ENCODE measurements at places on chromosomes 5 and 9.

- no peak for DNase-seq
These were observed 60.2 kb downstream of the SLC22A5 start for GRCh38 chr5:132429463-132430440.

DNA sequence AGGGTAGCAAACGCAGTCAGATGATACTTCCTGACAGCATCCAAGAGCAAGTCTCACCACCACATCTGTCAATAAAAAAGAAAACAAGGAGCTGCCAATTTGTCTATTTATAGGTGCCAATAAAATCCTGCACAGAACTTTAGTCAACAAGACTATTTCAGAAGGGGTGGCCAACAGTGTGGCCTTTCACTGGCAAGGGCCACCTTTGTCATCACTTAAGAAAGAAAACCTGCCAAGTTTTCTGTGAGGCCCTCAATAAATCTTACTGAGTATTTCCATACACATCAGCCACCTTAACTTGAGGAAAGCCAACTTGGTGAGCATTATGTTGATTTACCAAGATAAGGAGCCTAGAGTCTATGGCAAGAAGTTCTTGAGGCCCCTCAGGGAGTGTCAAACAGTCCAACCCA lies 312.3 kb downstream of the ENC1 start:
- DNase-seq: no peak

DNA sequence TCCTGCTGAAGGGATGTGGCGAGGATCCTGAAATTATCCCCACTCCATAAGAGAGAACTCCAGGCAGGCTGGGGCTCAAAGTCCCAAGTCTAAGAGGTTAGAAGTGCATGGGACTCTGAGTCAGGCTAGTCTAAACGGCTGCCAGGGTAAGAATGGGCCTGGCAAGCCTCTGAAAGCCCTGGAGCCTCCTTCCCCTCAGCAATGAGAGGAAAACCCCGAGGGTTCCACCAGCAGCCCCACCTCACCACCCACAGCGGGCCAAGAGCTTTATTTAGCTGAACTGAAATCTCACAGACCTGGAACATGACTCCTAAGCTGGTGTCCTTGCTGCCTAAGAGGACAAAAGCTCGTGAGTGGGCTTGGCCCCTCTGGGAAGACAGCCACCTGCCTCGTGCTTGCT lies 135.5 kb downstream of the SEC61B start:
- DNase-seq: no peak

GRCh38 chr9:86669422-86669821 lies 277.9 kb downstream of the GAS1 start:
- peak; percentile 58 for DNase-seq

DNA sequence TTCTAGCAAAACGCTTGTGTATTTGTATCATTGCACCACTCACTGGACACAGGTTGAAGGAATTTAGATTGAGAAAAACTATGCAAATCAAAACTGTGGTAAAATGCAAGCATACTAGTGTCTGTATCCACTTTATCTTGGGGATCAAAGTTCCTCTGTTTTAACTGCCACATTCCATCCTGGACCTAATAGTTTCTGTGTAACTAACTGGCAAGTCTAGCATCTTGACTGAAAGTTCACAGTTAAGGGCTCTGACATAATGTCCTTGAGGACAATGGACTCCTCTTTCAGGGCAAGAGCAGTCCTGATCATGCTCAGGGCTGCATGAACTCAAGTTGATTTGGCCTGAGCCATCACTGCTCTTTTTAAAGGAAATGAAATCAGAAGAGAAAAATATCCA lies 30.7 kb downstream of the NFIB start:
- no peak for DNase-seq

GRCh38 chr9:91101611-91102168 lies 260.0 kb downstream of the AUH start:
- no peak for DNase-seq

DNA sequence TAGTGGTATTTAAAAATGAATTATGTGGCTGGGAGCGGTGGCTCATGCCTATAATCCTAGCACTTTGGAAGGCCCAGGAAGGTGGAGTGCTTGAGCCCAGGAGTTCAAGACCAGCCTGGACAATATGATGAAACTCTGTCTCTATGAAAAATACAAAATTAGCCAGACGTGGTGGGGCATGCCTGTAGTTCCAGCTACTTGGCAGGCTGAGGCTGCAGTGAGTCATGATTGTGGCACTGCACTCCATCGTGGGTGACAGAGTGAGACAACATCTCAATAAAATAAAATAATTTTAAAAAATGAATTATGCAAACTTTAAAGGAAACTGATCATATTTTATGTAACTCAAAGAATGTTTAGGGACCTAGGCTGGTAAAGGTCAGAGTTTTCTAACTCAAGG lies 310.8 kb upstream of the DMRT1 start:
- peak; percentile 88 for DNase-seq

DNA sequence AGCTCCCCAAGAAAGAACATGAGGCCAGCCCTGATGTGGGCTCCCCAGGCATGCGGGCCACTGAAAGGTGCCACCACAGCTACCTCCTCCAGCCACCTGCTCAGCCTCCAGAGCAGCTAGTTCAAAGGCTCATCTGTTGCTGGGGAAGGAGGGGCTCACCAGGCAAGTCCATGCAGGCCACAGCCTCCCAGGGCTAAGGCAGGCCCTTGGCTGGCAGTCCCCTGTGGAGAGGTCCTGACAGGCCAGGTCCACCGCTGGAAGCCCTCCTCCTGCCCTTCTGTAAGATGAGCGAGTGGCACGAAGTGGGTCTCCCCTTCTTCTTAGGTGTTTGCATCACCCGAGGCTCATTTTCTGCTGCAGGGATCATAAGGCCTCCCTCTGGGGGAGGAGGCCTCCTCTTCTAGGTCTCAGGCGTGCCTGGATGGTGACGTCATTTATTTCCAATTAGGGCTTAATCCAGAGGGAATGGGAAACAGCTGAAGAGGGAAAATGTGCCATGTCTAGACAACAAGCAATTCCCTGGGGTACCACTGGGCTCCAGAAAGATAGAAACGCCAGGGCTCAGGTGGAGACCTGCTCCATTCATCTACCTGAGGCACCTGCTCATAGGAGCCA lies 91.6 kb downstream of the CFAP90 start:
- DNase-seq: no peak

DNA sequence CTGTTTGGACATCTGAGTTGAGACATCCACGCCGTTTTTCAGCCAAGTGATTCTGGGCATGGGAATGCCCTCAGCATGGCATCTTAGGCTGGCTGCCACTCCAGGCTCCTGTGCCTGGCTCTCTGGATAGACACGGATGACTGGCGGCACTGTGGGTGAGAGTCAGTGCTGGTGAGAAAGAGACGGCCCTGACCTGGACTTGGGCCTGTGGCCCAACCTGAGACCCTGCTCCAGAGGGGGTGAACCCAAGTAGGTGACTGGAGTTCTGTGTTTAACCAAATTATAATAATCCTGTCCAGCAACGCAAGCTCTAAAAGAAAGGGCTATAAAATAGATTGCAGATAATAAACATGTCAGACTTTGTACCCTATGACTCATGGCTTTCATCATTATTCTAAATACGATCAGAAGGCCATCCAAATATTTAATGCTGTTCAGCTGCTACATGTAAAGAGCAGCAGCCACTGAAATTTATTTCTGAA lies 173.9 kb downstream of the HSPA4 start:
- peak; percentile 59 for DNase-seq

DNA sequence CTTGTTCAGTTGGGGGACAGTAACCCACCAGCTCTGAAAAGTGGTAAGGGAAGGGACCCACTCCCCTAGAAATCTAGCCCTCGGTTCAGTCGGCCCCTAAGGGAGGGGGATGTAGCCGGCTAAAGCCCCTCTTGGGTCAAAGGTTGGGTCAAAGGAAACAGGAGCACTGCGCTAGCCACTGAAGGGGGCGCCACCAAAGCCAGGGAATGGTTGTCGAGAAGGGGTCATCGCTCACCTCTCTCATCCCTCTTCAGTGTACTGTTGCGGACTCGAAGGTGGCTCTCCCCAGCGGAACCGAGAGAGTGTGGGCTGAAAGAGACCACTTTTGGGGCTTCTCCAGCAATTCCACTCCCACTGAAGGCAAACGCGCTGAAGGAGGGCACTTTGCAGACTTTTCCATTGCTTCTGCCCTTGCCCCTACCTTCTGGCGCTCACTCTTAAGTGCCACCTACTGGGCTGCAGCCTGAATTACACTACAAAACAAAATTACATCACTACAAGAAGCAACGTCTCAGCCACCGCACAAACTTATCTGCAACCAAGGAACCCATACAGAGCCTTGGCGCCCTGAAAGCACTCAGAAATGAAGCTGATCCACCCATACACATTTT lies 396.9 kb downstream of the PDE4D start:
- peak; percentile 49 for DNase-seq

- no peak for DNase-seq
These were observed 483.3 kb downstream of the ARHGEF28 start for GRCh38 chr5:74109344-74109743.

DNA sequence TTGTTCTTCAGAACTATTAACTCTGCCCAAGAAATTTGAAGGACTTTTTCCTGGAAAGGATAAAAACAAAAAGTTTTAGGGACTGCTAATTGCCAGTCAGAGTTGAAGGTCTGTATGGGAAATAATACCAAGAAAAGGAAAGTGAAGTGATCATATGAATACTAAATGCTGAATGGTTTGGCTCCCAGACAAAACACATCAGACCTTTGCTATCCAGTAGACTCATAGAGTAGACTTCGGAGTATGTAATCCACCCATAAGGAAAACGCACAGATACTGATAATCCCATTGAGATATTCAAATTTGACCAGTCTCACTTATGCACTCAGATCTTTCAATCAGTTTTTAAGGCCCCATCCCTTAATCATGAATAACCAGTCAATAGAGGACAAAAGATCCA lies 319.0 kb upstream of the PTGER4 start:
- no peak for DNase-seq

DNA sequence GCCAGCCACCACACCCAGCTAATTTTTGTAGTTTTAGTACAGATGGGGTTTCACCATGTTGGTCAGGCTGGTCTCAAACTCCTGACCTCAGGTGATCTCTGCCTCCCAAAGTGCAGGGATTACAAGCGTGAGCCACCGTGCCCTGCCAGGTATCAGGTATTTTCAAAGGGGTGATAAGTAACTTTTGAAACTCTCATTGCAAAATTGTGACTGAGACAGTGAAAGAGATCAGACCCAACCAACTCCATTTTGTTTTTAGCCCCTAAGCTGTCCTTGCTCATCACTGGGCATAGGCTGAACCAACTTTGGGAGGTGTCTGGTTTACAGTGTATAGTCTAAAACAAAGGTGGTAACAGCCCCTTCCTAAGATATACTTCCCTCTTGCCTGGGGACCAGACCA lies 29.3 kb downstream of the UNC13B start:
- DNase-seq: no peak

DNA sequence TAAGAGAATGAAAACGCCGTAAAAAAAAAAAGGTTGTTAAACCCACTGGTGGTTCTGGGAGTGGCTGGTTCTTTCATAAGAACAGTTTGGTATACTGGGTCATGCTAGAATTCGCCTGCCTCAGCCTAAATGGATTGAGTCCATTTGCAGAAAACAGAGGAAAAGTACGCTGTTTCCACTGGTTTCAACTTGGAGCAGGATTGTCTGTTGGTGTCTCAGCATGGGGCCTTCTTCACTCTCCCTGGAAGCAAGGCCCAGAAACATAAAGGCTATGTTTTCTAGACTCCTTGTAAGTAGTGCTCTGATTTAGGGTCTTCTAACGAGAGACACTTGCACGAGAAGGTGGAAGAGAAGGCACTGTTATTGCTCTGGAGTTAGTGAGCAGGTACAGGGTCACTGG lies 116.9 kb upstream of the MTAP start:
- no peak for DNase-seq

DNA sequence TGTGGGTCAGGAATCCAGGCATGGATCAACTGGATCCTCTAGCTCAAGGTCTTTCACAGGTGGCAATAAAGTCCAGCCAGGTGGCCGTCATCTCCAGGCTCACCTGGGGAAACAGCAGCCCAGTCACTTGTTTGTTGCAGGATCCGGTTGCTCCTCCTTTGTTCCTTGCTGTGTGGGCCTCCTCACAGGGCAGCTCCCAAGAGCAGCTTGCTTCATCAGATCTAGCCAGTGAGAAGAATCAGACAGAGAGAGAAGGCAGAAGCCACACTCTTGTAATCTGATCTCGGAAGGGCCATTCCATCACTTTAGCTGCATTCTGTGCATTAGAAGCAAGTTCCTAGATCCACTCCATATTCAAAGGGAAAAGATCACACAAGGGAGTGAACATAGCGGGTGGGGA lies 3.2 kb upstream of the HSD17B3 start:
- DNase-seq: no peak

GRCh38 chr5:2899311-2899710 lies 147.8 kb upstream of the IRX2 start:
- DNase-seq: no peak

- DNase-seq: peak; percentile 25
These were observed 2.1 kb downstream of the CCNO start for GRCh38 chr5:55231029-55231918.

- no peak for DNase-seq
These were observed 34.1 kb upstream of the PCA3 start for GRCh38 chr9:76729980-76730737.

- no peak for DNase-seq
These were observed 72.4 kb downstream of the CAMK4 start for GRCh38 chr5:111296570-111296969.

- no peak for DNase-seq
These were observed 91.8 kb downstream of the NDFIP1 start for GRCh38 chr5:142200387-142200786.

Data from epithelial cell of esophagus (primary cell).